A549 treated with CpdA at 1 μM for 4 hours (cell line): ENCODE measurements at places on chromosomes 5 and 9. TPM values are rescaled to one million over a fixed set of nuclear protein-coding genes. Genes with fewer than 3 reads are reported as not detected.

The IFNB1 gene
- not detected in 5 replicates for total RNA-seq

The RASGEF1C gene
- 0.07 to 0.18 TPM (median 0.11 TPM) in 3 of 5 replicates, not detected in the others for total RNA-seq

The N4BP3 gene
- total RNA-seq: 0.94 to 1.6 TPM (median 1.4 TPM) in 5 replicates

The ARSI gene
- total RNA-seq: 33.5 to 52.9 TPM (median 42.9 TPM) in 5 replicates

The P4HA2 gene
- 35.8 to 44.3 TPM (median 42.4 TPM) in 5 replicates for total RNA-seq

The SLC6A18 gene
- not detected in 5 replicates for total RNA-seq

The NR6A1 gene
- 1.0 to 2.2 TPM (median 1.7 TPM) in 5 replicates for total RNA-seq

The KCNIP1 gene
- total RNA-seq: not detected in 5 replicates

The LOX gene
- 0.71 to 1.6 TPM (median 1.4 TPM) in 5 replicates for total RNA-seq

The VCAN gene
- total RNA-seq: 11.5 to 23.4 TPM (median 13.8 TPM) in 5 replicates

The TAL2 gene
- total RNA-seq: 0.32 to 0.41 TPM in 2 of 5 replicates, not detected in the others

The TRPM6 gene
- 1.1 to 1.6 TPM (median 1.2 TPM) in 5 replicates for total RNA-seq

The CTXN3 gene
- total RNA-seq: not detected in 5 replicates

The SAXO1 gene
- total RNA-seq: not detected in 5 replicates

The GABRA1 gene
- total RNA-seq: not detected in 5 replicates

The SHOC1 gene
- total RNA-seq: 0.01 TPM in 1 of 5 replicates, not detected in the others

The PCDHA12 gene
- 2.5 to 2.9 TPM (median 2.5 TPM) in 5 replicates for total RNA-seq

The GRXCR2 gene
- not detected in 5 replicates for total RNA-seq

The SOX30 gene
- total RNA-seq: 0.05 to 0.07 TPM in 2 of 5 replicates, not detected in the others

The ZNF883 gene
- total RNA-seq: 0.74 to 1.3 TPM (median 0.85 TPM) in 5 replicates

The LCN10 gene
- total RNA-seq: not detected in 5 replicates

The AMBP gene
- total RNA-seq: 5.2 to 9.8 TPM (median 8.2 TPM) in 5 replicates

The POLE3 gene
- total RNA-seq: 103 to 128 TPM (median 120 TPM) in 5 replicates

The JAKMIP2 gene
- total RNA-seq: not detected in 5 replicates

The ALDOB gene
- not detected in 5 replicates for total RNA-seq

The GPR151 gene
- not detected in 5 replicates for total RNA-seq

The LCN2 gene
- 1.0 to 5.7 TPM (median 3.3 TPM) in 5 replicates for total RNA-seq

The TRAF1 gene
- total RNA-seq: 5.3 to 11.0 TPM (median 8.1 TPM) in 5 replicates

The PRUNE2 gene
- 0.01 TPM in 1 of 5 replicates, not detected in the others for total RNA-seq

The MZB1 gene
- total RNA-seq: 0.16 TPM in 1 of 5 replicates, not detected in the others

The OBP2B gene
- not detected in 5 replicates for total RNA-seq

The GADD45G gene
- 0.16 to 0.40 TPM (median 0.35 TPM) in 4 of 5 replicates, not detected in the other for total RNA-seq

The DIMT1 gene
- 42.0 to 45.2 TPM (median 44.6 TPM) in 5 replicates for total RNA-seq

The CNTLN gene
- 4.7 to 6.1 TPM (median 5.4 TPM) in 5 replicates for total RNA-seq

The OR1L1 gene
- total RNA-seq: not detected in 5 replicates

The CERCAM gene
- total RNA-seq: 31.8 to 43.4 TPM (median 33.7 TPM) in 5 replicates

The PCDHA10 gene
- 0.01 to 0.02 TPM in 2 of 5 replicates, not detected in the others for total RNA-seq

The RNF183 gene
- not detected in 5 replicates for total RNA-seq

The TIMD4 gene
- 0.91 to 1.9 TPM (median 1.6 TPM) in 5 replicates for total RNA-seq

The AJM1 gene
- 3.1 to 4.3 TPM (median 4.0 TPM) in 5 replicates for total RNA-seq

The ADGRV1 gene
- 0.74 to 1.1 TPM (median 0.80 TPM) in 5 replicates for total RNA-seq

The PFN3 gene
- not detected in 5 replicates for total RNA-seq

The AGXT2 gene
- not detected in 5 replicates for total RNA-seq

The PCDHB16 gene
- total RNA-seq: 0.05 to 0.10 TPM (median 0.08 TPM) in 4 of 5 replicates, not detected in the other

The SRA1 gene
- total RNA-seq: 37.6 to 53.3 TPM (median 45.8 TPM) in 5 replicates

The SLC25A25 gene
- 8.1 to 9.8 TPM (median 8.2 TPM) in 5 replicates for total RNA-seq

The PTPDC1 gene
- total RNA-seq: 3.3 to 4.3 TPM (median 4.2 TPM) in 5 replicates

The GCNT4 gene
- 0.41 to 0.49 TPM (median 0.47 TPM) in 5 replicates for total RNA-seq

The NUTM2G gene
- total RNA-seq: not detected in 5 replicates

The IGFBPL1 gene
- total RNA-seq: 2.3 to 3.6 TPM (median 3.1 TPM) in 5 replicates
